ENCODE measurements at places on chromosomes 4 and X.

DNA sequence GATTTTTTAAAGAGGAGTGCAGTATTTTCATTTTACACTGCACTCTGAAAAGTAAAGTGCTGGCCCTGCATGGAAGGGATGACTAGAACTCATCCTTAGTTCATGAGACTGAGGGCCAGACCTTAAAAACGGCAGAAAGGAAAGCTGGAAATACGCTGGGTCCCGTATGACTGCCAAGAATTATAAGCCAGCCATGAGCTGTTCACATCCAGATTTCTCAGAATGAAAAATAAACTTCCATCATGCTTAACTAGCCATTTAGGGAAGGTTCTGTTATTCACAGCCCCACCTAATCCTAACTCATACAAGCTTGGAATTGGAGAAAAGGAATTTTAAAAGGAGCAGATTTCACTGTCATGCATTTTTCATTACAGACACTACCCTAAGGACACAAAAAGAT lies 894.4 kb downstream of the FAT4 start:
- DNase-seq, result no peak

GRCh38 chr4:2390146-2390545 lies 28.3 kb downstream of the ZFYVE28 start:
- DNase-seq, result no peak

DNA sequence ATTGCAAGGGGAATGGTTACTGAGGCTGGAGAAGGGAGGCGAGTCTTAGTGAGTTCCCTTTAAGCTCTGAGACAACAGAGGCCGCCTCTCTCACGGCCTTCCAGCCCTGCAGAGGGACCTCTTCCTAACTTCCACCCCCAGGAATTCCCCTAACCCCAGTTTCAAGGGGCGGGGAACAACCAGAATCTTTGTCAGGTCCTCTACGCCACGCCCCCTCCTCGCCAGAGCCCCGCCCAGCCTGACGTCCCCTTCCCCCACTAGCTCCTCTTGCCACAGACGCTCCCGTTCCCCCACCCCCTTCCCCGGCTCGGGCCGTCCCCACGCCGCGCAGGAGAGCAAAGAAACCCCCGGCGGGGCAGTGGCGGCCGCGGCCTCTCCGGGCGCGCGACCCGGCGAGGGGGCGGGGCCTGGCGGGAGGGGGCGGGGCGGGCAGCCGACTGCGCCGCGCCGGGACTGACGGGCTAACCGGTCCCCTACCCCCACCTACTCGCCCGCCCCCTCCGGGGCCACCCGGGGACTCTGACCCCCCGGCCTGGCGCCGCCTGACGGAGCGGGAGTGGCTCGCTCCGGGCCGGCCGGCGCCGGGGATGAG lies 12.3 kb upstream of the TMEM156 start:
- peak; percentile 96 for DNase-seq

DNA sequence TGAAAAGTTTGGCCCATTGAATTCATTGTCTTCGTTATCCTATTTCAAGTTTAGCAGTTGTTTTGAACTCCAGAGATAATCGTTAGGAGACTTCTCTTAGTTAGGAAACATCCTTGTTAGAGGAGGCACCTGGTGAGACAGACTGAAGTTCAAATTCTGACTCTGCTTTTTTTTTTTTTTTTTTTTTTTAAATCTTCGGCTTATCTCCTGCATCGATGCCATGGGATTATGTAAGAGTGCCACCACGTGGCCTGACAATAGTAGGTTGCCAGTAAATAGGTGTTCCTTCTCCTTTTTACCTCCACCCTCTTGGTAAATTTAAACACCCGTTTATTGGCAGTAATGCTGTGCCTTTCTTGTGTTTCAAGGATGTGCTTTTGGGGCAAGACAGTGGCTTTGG lies 149.3 kb downstream of the SOWAHB start:
- DNase-seq, result no peak

GRCh38 chr4:38684271-38684670 lies 20.3 kb downstream of the KLF3 start:
- no peak for DNase-seq

DNA sequence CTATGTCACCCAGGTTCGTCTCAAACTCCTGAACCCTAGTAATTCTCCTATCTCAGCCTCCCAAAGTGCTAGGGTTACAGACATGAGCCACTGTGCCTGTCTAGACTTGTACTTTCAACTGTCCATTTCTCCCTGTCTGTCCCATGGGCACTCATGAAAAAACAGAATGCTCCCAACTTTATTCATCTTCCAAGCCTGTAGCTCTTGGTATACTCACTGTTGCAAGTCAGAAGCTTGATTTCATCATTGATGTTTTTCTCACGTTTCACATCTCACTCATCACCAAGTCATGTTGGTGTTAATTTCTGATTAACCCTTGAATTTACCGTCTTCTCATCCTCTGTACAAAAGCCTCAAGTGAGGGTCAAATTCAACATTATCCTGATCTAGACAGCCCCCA lies 7.3 kb upstream of the SRP72 start:
- DNase-seq, result no peak

GRCh38 chrX:38175139-38175538 lies 45.5 kb downstream of the SRPX start:
- DNase-seq, result no peak

GRCh38 chrX:40688929-40689328 lies 41.6 kb upstream of the CXorf38 start:
- DNase-seq, result no peak

GRCh38 chr4:97110506-97110905 lies 1032.8 kb downstream of the STPG2 start:
- DNase-seq, result no peak

- no peak for DNase-seq
Observed at GRCh38 chr4:69984030-69984443, 11.7 kb upstream of the STATH start.

DNA sequence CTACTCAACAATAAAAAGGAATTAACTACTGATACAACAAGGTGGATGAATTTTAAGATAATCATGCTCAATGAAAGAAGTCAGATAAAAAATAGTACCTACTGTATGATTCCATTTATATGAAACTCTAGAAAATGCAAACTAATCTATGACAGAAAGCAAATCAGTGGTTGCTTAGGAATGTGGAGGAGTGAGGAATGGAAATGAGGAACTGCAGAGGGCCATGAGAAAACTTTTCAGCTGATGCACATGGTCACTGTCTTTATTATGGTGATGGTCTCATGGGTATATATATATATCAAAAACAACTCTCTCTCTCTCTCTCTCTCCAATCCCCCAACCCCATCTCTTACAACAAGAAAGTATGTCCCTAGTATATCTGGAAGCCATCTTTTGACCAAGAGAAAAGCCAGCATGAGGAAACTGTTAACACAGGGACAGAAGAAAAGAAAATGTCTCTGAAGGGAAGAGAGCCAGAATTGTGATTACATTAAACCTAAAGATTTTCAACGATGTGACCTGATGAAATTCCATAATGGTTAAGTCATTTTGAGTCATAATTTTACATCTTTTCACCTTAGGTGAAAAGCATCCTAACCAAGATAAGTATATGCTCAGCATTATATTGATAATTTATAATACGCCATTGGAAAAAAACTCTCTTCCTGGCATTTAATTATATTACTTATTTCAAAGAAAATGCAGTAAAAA lies 8.5 kb upstream of the NFKB1 start:
- DNase-seq, result no peak

DNA sequence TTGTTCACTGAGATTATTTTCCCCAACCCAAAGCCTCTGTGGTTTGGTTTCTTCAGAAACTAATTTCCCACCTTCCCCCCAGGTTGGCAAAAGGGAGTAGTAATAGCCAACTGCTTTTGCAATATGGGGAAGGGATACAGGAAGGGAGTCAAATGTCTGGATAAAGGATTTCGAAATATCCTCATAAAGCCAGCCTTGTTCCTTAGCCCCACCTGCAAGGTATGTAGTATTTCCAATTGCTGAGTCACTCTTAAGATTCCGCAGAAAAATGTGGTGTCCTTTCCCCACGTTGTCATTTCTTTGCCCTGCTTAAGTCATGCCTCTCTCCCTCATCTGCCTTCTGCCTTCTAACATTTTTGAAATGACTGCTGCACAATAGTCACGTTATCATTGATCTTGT lies 138.8 kb upstream of the DCAF8L1 start:
- no peak for DNase-seq

DNA sequence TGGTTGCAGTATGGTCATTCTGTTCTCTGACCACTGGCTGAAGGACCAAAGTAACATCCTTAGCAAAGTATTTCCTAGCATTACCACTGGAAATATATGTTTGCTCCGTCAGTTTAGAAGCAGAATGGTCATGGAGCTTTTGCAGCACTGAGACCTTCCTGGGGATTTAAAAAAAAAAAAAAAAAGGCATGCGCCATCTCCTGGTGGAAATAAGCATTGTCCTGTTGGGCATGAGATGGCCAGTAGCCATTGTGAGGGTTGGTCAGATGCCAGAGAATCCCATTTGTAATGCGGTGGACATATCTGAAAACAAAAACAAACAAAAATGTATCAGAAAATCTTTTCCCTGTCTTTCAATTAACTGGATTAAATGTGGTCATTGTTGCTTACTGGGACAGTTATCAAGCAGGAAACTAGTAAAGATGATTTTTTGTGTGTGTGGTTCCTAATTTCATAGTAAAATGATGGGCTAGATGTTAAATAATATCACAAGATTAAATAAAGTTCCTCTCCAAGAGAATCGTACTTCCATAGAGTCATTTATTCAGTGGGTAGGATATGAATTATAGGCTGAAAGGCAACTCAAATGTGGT lies 139.6 kb downstream of the SOWAHB start:
- no peak for DNase-seq

GRCh38 chr4:106126062-106126461 lies 189.9 kb downstream of the TBCK start:
- DNase-seq, result no peak

DNA sequence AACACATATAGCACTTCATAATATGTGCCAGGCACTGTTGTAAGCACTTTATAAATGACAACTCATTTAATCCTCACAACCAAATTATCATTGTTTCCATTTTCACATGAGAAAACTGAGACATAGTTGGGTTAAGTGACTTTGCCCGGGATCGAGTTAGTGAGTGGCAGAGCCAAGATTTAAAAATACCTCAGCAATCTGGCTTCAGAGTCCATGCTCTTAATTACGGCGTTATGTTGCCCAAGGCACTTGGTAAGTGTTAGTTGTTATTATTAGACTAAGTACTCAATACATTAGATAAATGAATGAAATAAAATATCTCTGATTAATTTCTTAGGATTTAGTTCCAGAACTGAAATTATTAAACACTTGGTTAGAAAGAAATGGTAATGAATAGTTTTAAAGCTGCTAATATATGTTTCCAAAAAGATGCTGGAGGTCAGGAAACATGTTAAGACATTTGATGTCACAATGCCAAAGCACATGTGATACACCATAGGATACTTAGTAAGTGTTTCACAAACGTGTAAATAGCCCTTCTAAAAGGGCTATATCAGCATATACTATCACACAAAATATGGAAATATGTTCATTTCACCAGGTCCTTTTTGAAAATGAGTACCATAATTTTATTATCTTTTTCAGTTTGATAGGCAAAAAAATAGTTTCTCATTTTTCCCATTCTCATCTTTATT lies 301.9 kb downstream of the GPAT3 start:
- DNase-seq, result no peak

DNA sequence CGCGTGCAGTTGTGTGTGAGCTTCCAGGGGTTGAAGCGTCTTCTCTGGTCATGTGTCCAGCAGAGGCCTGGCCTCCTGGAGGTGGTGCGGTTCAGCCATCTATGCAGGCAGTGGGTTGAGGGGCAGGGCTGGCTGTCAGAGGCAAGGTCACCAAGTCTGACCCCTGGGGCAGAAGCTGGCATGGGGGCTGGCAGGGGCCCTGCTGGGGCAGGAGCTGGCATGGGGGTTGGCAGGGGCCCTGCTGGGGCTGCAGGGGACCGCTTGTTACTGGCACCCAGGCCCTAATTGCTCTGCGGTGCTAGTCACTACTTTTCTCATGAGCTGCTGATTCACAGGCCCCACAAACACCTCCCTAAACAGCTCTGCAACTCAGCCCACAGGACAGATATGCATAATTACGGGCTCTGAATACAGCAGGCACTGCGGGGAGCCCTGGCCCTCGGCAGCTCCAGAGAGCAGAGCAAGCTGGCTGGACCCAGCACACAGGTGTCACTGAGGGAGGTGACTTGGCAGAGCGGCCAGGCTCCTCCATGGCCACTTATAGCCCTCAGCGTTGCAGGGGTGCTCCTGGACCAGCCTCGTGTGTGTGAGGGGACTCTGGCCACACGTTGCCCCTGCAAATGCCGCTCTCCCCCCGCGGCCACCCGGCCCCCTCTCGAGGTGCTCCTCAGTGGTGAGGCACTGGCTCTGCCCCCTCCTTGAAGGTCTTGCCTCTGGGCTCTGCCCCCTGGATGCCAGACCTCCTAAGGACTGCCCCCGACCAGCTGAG lies 32.7 kb downstream of the CPLX1 start:
- no peak for DNase-seq

- DNase-seq, result no peak
Observed at GRCh38 chrX:9072281-9072680, 38.4 kb upstream of the FAM9B start.

- DNase-seq, result no peak
Observed at GRCh38 chr4:48991357-48991756, 5.3 kb downstream of the CWH43 start.

DNA sequence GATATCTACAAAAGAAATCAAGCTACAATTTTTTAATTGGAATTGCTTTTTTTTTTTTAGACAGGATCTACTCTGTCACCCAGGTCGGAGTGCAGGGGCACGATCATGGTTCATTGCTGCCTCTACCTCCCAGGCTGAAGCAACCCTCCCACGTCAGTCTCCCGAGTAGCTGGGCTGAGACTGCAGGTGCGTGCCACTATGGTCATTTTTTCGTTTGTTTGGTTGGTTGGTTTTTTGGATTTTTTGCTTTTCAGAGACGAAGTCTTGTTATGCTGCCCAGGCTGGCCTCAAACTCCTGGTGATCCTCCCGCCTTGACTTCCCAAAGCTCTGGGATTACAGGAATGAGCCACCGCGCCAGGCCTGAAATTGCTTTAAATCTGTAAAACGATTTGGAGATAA lies 15.6 kb downstream of the RGN start:
- DNase-seq, result no peak

DNA sequence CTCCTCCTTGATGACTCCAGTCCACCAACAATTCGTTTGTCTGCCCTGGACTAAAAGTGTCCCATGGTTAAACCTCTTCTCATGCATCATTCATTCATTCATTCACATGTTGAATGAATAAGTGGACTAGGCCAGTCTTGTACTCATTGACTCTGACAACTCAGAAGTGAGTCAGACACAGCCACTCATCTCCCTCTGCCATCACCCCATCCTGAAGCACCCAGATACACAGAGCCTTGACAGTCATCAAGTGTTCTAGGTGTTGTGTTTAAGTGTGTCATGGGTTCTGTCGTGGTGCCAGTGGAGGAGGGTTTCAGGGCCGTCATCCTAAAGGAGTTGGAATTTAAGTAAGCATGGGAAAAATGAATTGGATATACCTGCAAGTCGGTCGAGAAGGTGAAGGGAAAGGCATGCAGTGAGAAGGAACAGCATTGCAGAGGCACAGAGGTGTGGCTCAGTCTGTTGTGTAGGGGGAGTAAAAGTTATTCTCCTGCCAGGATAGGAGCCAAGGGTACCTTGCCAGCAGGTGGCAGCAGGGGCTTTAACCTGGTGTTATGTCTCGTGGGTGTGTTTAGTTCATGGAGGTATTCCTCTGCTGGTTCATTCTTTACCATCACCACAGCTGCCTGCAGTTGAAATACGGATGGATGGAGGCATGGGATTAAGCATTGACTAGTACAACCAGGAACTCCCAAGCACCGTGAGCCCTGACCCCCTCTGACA lies 18.3 kb downstream of the MAGED2 start:
- DNase-seq, result peak; percentile 19

GRCh38 chr4:92776080-92776479 lies 472.3 kb downstream of the GRID2 start:
- DNase-seq, result no peak
